Peyer's patch (tissue), 4 donors: ENCODE measurements at places on chromosomes 16 and 17. TPM values are rescaled to one million over a fixed set of nuclear protein-coding genes. Genes with fewer than 3 reads are reported as not detected.

LRRC46 gene
- total RNA-seq: not detected

CMTM1 gene
- total RNA-seq: 3.6 TPM

TMEM235 gene
- not detected for total RNA-seq

HASPIN gene
- total RNA-seq: not detected

KRT20 gene
- 803 TPM for total RNA-seq

MILR1 gene
- not detected for total RNA-seq

DNA sequence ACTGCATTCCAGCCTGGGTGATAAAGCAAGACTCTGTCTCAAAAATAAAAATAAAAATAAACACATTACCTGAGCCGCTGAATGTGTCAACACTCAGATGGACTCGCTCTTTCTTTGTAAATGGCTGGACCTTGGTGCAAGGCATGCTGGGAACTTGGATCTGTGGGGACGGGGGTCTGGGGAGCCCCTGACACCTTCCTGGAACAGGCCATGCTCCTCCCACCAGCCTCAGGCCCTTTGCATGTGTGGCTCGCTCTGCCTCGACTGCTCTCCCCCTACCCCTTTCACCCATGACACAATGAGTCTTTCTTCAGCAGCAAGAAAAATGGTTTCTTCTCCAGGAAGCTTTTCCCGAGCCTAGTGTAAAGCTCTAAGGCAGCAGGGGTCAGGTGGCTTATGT, 94.0 kb upstream of the CDH5 start:
- no peaks in the 10 kb centered on the region for H3K27me3 ChIP-seq
- no peaks in the 10 kb centered on the region for H3K36me3 ChIP-seq
- DNase-seq: peak; percentile 19
- H3K4me3 ChIP-seq: no peak overlapping the region
- no peak overlapping the region for H3K27ac ChIP-seq

GRCh38 chr17:44736551-44737240, 22.1 kb upstream of the ADAM11 start:
- no peaks in the 10 kb centered on the region for H3K36me3 ChIP-seq
- no peaks in the 10 kb centered on the region for H3K4me1 ChIP-seq
- H3K27ac ChIP-seq: no peak overlapping the region
- DNase-seq: no peak
- no peaks in the 10 kb centered on the region for H3K27me3 ChIP-seq

- H3K36me3 ChIP-seq: peaks cover 25% of the 10 kb centered on the region
- DNase-seq: no peak
- no peaks in the 10 kb centered on the region for H3K27me3 ChIP-seq
Measured at GRCh38 chr17:37735165-37735564, 9.7 kb downstream of the HNF1B start.

GRCh38 chr17:41614098-41614497, 1.5 kb upstream of the KRT16 start:
- peak; percentile 31 for DNase-seq
- no peak overlapping the region for H3K4me3 ChIP-seq
- H3K4me1 ChIP-seq: no peaks in the 10 kb centered on the region
- no peaks in the 10 kb centered on the region for H3K36me3 ChIP-seq
- H3K27me3 ChIP-seq: no peaks in the 10 kb centered on the region

- H3K27me3 ChIP-seq: no peaks in the 10 kb centered on the region
- DNase-seq: no peak
- H3K4me3 ChIP-seq: no peak overlapping the region
- no peak overlapping the region for H3K27ac ChIP-seq
- no peaks in the 10 kb centered on the region for H3K4me1 ChIP-seq
Measured at GRCh38 chr16:52528393-52529065, 18.4 kb downstream of the TOX3 start.

DNA sequence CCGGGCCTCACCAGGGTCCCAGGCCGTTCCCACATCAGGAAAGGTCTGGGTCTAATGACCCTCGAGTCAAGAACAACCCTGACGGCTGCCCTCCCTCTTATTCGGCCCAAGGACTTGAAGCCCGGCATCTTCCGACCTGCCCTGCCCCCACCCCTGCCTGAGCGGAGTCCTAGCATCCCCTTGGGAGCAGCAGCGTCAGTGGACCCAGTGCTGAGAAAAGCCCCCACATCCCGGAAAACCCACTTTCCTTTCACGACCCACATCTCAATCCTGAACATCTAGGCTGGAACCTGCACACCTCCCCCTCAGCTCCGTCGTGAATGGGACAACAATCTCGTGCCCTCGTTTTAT, 769 bp downstream of the TMEM88 start:
- H3K36me3 ChIP-seq: peaks cover 44% of the 10 kb centered on the region
- H3K27me3 ChIP-seq: no peaks in the 10 kb centered on the region
- DNase-seq: peak; percentile 57
- peaks cover 13% of the 10 kb centered on the region for H3K4me1 ChIP-seq
- no peak overlapping the region for H3K4me3 ChIP-seq
- no peak overlapping the region for H3K27ac ChIP-seq

GRCh38 chr17:82675476-82676245, 22.8 kb downstream of the RAB40B start:
- no peaks in the 10 kb centered on the region for H3K27me3 ChIP-seq
- no peaks in the 10 kb centered on the region for H3K36me3 ChIP-seq
- H3K4me3 ChIP-seq: no peak overlapping the region
- no peak overlapping the region for H3K27ac ChIP-seq
- no peaks in the 10 kb centered on the region for H3K4me1 ChIP-seq

DNA sequence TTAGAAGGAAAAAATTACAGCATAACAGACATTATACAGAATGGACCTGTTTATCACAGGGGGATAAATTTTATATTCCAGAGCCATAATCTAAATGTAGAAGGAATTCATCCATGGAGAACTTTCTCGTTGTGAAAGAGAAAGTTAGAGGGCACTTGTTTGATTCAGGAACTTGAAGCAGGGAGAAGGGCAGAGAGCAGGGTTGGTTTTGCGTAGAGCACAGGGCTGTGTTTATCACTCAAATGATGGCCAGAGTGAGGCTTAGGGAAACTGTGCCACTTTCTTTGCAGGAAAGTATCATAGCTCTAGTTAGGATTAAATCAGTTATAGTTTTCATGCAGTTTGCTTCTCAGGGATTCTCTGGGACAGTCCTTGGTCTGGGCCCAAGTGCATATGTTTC, 29.1 kb upstream of the MED13 start:
- no peak overlapping the region for H3K4me3 ChIP-seq
- H3K4me1 ChIP-seq: no peaks in the 10 kb centered on the region
- DNase-seq: no peak
- no peaks in the 10 kb centered on the region for H3K36me3 ChIP-seq
- no peaks in the 10 kb centered on the region for H3K27me3 ChIP-seq
- H3K27ac ChIP-seq: no peak overlapping the region

DNA sequence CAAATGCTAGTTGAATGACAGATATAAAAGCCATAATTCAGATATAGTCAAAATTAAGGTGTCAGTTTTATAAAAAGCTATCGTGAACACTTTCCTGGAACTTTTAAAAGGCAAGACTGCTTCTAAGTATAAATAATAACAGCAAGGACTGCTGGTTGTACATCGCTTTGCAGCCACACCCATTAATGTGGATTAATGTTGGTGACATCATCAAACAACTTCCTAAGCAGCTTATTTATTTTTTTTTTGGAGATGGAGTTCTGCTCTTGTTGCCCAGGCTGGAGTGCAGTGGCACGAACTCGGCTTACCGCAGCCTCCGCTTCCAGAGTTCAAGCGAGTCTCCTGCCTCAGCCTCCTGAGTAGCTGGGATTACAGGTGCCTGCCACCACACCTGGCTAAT, 4.6 kb downstream of the GNA13 start:
- peaks cover 45% of the 10 kb centered on the region for H3K4me1 ChIP-seq
- H3K36me3 ChIP-seq: no peaks in the 10 kb centered on the region
- DNase-seq: no peak
- no peak overlapping the region for H3K27ac ChIP-seq
- H3K27me3 ChIP-seq: no peaks in the 10 kb centered on the region
- H3K4me3 ChIP-seq: no peak overlapping the region

GRCh38 chr17:10477701-10478100, 8.3 kb upstream of the MYH4 start:
- no peak overlapping the region for H3K27ac ChIP-seq
- H3K36me3 ChIP-seq: no peaks in the 10 kb centered on the region
- H3K4me3 ChIP-seq: no peak overlapping the region
- no peaks in the 10 kb centered on the region for H3K27me3 ChIP-seq

DNA sequence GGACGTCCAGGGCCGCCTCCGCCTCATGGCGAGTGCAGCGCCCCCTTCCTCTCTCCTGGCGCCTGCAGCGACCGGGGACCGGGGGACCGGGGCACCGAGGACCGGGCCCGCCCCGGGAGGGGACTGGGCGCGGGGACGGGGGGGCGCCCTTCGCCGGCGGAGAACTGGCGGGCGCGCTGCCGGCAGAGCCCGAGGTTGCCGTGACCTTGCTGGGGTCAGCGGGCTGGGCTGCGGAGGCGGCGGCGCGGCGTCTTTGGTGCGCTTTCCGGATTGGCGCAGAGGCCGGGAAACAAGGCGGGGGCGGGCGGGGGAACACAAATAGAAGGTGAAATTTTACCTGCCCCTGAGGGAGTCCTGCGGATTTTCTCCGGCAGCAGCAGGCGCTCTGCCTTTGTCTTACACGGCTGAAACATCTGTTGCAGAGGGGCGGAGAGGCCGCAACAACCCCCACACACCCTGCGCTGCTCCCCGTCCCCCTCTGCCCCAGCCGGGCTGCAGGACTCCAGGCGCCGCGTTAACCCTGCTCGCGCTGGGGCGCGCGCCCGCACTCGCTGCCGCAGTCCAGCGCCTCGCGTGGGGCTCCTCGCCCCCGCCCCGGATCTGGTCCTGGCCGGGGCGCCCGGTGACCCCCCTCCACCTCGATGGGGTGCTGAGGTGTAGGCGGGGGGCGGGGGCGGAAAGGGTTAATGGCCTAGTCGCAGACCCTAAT, 53.5 kb downstream of the SREBF1 start:
- H3K27me3 ChIP-seq: no peaks in the 10 kb centered on the region
- no peaks in the 10 kb centered on the region for H3K36me3 ChIP-seq
- peak; percentile 78 for DNase-seq
- peak overlapping the region; percentile 65 for H3K4me3 ChIP-seq
- H3K4me1 ChIP-seq: peaks cover 8% of the 10 kb centered on the region

- no peaks in the 10 kb centered on the region for H3K27me3 ChIP-seq
- no peak overlapping the region for H3K27ac ChIP-seq
- DNase-seq: no peak
- no peaks in the 10 kb centered on the region for H3K36me3 ChIP-seq
- H3K4me3 ChIP-seq: no peak overlapping the region
- H3K4me1 ChIP-seq: no peaks in the 10 kb centered on the region
Measured at GRCh38 chr17:61002316-61002736, 324.7 kb downstream of the BCAS3 start.

GRCh38 chr17:62478424-62478879, at the start of gene TLK2:
TLK2 (plus strand) TSS chr17:62478825; CDS start chr17:62481126, 2,301 bp downstream.
- H3K36me3 ChIP-seq: peaks cover 4% of the 10 kb centered on the region
- DNase-seq: peak; percentile 81
- peak within 1 kb of the TSS; percentile 93 for H3K4me3 ChIP-seq
- peak within 1 kb of the TSS; percentile 93 for H3K27ac ChIP-seq

DNA sequence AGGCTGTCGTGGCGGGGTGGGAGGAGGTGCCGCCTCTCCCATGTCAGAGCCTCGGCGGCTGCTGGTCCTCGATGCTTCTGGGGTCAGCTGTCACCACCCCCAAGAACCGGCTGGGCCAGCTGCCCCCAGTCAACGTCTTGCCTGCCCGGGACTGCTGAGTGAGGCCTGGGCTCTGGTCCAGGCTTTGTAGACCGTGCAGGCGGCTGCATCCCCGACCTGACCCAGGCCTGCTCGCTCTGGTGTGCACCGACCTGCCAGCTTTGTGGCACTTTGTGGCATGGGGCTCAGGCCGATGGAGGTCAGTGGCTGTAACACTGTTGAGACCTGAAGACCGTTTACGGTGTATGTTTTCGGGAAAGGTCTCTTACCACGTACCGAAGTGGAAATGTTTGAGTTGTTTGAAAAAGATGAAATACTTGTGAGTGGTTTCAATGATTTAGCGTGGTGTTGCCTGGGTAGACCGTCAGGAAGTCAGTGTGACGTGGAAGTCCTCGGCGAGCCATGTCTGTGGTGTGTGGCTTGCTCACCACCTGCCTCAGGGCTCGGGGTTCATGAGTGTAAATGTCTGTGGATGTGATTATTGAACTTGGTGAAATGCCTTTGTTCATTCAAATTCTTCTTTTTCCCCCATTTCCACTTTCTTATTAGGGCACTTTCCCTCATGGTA, 53.2 kb upstream of the ZNF750 start:
- no peaks in the 10 kb centered on the region for H3K36me3 ChIP-seq
- H3K27ac ChIP-seq: peak overlapping the region; percentile 56
- DNase-seq: no peak
- H3K27me3 ChIP-seq: no peaks in the 10 kb centered on the region
- H3K4me1 ChIP-seq: no peaks in the 10 kb centered on the region
